Central memory CD4-positive, alpha-beta T cell (primary cell): ENCODE measurements at places on chromosomes 12 and 14.
A peak's percentile ranks its signal among the peaks of the same experiment; 100 is the strongest.

- no peak for DNase-seq
Measured at GRCh38 chr14:79363291-79363690, 848.0 kb downstream of the DIO2 start.

DNA sequence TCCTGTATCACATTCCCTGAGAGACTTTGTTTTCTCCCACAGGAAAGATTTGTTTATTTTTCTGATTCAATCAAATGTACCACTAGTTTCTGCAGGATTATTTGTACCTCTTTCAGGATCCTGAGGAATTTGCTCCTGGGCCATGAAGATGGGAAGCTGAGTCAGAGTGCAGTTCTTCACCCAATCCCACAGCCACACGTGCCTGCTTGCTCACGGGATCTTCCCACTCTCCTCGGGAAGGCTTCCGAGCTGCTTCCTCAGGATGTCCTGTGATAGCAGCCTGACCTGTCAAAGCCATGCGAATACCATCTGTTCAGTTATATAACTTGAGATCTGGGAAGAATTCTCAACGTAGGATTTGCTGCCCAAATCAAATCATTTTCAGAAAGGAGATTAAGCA lies 41.8 kb upstream of the HIF1A start:
- DNase-seq, result no peak

DNA sequence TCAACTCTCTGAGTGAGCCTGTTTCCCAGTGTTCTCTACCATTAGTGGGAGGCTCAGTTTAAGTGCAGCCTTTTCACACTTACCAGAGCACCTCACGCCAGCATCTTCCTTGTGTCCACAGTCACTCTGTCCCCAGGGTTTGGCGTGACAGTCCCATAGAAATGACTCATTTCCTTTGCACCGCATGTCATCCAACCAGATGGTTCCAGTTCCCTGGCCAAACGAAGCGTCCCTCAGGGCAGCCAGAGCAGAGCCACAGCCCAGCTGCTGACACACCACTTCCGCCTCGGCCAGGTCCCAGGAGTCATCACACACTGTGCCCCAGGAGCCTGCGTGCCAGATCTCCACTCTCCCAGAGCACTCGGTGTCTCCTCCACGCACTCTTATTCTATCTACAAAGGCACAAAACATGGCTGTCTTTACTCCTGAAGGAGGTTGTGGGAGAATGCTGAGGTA lies 65.4 kb downstream of the ACSM4 start:
- DNase-seq, result no peak

DNA sequence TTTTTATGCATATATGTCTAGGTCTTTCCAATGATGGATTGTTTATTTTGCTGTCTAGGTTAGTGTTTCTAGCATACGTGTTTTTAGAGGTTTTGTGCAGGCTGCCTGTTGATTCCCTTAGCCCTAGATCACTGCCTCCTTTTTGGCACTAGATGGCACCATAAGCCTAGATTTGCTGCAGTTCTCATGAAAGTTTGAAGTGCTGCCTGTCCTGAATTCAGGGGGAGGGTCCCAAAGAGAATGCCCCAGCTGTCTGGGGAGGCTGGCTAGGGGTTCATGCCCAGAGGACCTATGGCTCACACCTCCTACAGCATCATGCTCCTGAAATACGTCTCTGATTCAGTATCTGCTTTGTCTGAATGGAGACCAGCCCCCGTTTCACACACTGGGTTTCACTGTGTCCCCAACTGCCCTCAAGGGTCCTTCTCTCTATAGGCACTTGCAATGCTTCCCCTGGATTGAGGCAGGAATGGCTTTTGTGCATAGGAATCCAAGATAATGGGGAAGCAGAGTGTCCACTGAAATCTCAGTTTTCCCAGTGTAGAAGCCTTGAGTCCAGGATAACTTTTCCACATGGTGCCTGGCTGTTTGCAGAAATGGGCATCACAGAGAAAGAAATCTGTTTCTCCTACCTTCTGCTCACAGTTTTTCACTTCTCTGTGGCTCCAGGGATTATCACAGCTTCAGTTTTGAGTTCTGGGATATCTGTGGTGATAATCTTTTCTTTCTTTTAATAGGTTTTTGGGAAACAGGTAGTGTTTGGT lies 14.2 kb upstream of the TXNRD1 start:
- DNase-seq, result peak; percentile 55

DNA sequence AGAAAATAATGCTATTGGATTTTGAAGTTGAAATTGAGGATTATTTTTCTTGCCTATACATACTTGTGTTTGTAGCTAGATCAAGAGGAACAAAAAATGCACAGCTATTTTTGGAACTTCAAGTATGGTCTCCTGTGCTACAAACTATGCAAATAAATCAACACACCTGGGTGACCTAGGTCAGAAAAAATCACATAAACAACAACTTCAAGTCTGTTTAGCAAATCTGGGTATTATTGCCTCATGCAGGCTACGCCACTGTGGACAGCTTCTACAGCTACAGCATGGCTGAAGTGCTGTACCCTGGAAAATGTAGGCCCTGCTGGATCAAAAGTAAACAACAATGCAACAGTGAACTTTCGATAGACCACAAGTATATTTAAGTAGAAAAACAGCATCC lies 87.5 kb downstream of the SLC6A15 start:
- DNase-seq, result no peak

- no peak for DNase-seq
Measured at GRCh38 chr12:130486146-130486435, 148.4 kb downstream of the PIWIL1 start.

GRCh38 chr14:74525361-74525851 lies 31.8 kb downstream of the ISCA2 start:
- DNase-seq, result no peak

GRCh38 chr12:116469344-116469743 lies 89.8 kb upstream of the MAP1LC3B2 start:
- DNase-seq, result no peak

- DNase-seq, result no peak
Measured at GRCh38 chr12:91889910-91890309, 255.7 kb downstream of the BTG1 start.

DNA sequence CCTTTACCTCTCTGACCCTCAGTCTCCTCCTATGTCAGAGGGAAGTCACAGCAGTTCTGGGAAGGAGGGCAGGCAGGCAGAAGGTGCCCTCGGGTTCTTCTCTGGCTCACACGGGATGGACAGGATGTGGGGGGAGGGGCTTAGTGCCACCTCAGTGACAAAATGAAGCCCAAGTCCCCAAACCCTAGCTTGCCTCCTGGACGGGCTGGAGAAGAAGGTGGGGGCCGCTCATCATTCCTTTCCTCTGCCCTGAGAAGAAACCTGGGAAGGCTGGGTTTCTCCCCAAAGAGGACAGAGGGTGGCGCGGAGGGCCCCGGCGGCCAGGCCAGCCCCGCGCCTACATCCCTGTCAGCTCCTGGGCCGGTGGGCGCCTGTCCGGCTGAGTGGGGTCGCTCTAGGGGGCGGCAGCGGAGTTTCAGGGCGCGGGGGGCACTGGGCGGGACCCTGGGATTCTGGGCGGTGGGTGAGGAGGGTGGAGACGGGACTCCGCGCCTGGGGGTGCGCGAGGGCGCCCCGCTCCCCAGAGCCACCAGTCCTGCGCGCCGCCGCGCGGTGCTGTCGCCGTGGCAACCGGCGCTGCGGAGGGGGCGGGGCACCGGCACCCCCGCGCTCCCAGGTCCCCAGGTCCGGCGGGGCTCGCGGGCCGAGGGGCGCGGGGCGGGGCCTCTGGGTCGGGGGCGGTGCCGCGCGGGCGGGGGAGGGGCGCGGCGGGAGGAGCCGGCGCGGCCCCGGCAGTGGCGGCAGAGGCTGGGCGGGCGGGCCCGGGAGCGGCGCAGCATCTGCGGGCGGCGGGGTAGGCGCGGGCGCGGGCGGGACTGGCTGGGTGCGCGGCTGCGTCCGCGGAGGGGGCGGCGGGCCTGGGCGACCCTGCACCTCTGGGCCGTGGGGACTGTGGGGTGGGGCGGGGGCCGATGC lies at the start of gene TMEM121:
TMEM121 (plus strand) TSS at position 723 of the 915 bp plus-strand sequence. CDS start 2,252 bp downstream, outside the sequence.
- peak; percentile 28 for DNase-seq

DNA sequence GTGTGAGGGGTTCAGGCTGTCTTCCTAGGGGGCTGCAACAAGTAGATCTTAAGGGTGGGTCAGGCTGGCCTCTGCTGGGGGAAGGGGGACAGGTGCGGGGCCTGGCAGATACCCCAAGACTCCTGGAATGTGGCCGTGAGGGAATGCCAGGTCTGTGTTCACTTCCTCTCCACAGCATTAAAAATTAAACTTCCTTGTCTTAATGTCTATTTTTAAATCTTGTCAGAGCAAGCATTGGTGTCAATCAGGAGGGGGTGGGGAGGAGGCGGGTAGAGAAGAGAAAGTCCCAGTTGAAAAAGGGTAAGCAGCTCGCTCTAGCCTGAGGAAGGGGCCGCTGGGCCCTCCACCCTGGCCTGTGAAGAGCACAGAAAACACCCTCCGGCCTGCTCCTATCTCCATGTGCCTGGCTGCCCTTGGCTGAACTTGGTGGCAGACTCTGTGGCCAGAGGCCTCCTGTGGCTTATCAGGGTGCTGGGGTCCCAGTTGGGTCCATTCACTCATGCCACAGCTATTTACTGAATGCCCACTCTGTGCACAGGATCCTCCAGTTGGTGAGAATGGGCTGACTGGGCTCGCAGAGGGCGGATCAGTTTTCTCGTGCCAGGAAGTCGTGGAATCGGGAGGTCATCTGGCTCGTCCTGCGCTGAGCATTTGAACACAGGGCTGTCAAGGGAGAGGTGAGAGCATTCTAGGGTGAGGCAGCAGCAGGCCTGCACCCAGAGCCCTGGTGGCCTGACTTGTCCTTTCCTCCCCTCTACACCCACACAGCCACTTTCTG lies 128.8 kb downstream of the TSPAN9 start:
- no peak for DNase-seq

- no peak for DNase-seq
Measured at GRCh38 chr14:101357038-101357437, 204.3 kb upstream of the DIO3 start.

- no peak for DNase-seq
Measured at GRCh38 chr12:98674841-98675240, 29.8 kb downstream of the APAF1 start.

- DNase-seq, result no peak
Measured at GRCh38 chr12:123995023-123995748, 22.2 kb downstream of the ZNF664 start.
